Daoy (cell line): ENCODE measurements at places on chromosomes 6 and 20. TPM values are rescaled to one million over a fixed set of nuclear protein-coding genes. Genes with fewer than 3 reads are reported as not detected.

Gene LAMP5
- total RNA-seq, result not detected in 2 replicates

Gene PTCHD4
- total RNA-seq, result not detected in 2 replicates

Gene HEY2
- total RNA-seq, result 0.77 and 1.2 TPM in 2 replicates

Gene PTGIS
- 0.54 and 0.57 TPM in 2 replicates for total RNA-seq

Gene WFDC5
- total RNA-seq, result not detected in 2 replicates

Gene MLIP
- not detected in 2 replicates for total RNA-seq

Gene SIRPB1
- total RNA-seq, result 0.06 and 0.11 TPM in 2 replicates

Gene TSPO2
- total RNA-seq, result not detected in 2 replicates

Gene PRND
- not detected in 2 replicates for total RNA-seq

Gene TMEM244
- total RNA-seq, result 2.7 TPM in 1 of 2 replicates, not detected in the other

Gene MYLK4
- 0.34 and 0.39 TPM in 2 replicates for total RNA-seq

Gene AVP
- total RNA-seq, result not detected in 2 replicates

Gene ASIP
- total RNA-seq, result not detected in 2 replicates

Gene SNAI1
- 1.3 and 1.7 TPM in 2 replicates for total RNA-seq

Gene SMOC2
- not detected in 2 replicates for total RNA-seq

Gene DEF6
- total RNA-seq, result 20.0 and 23.6 TPM in 2 replicates

Gene SCRT2
- not detected in 2 replicates for total RNA-seq

Gene SIRPD
- not detected in 2 replicates for total RNA-seq

Gene CYP24A1
- 0.46 and 1.0 TPM in 2 replicates for total RNA-seq

Gene SRXN1
- total RNA-seq, result 66.1 and 77.0 TPM in 2 replicates

Gene LKAAEAR1
- total RNA-seq, result 0.95 TPM in 1 of 2 replicates, not detected in the other

Gene IRF4
- 0.23 TPM in 1 of 2 replicates, not detected in the other for total RNA-seq

Gene DSP
- 62.7 and 67.4 TPM in 2 replicates for total RNA-seq

Gene SUMO4
- total RNA-seq, result 0.11 TPM in 1 of 2 replicates, not detected in the other

Gene PGC
- not detected in 2 replicates for total RNA-seq

Gene SLC35D3
- not detected in 2 replicates for total RNA-seq

Gene SLC17A2
- not detected in 2 replicates for total RNA-seq

Gene TLDC2
- not detected in 2 replicates for total RNA-seq

Gene NR2E1
- 1.6 and 2.1 TPM in 2 replicates for total RNA-seq

Gene STK35
- 10.8 and 21.7 TPM in 2 replicates for total RNA-seq

Gene ZBTB12
- 7.5 and 9.8 TPM in 2 replicates for total RNA-seq

Gene MATN4
- total RNA-seq, result not detected in 2 replicates

Gene TRIM38
- 5.0 and 5.4 TPM in 2 replicates for total RNA-seq

Gene PAK1IP1
- total RNA-seq, result 90.3 and 103 TPM in 2 replicates

Gene OXT
- not detected in 2 replicates for total RNA-seq

Gene TOMM34
- total RNA-seq, result 77.5 and 87.9 TPM in 2 replicates

Gene TOMM6
- total RNA-seq, result 229 and 285 TPM in 2 replicates

Gene TTK
- total RNA-seq, result 153 and 180 TPM in 2 replicates

Gene SPDEF
- not detected in 2 replicates for total RNA-seq
